Ureter (tissue), 1 donor: ENCODE measurements at places on chromosomes 12 and 14. TPM values are rescaled to one million over a fixed set of nuclear protein-coding genes. Genes with fewer than 3 reads are reported as not detected.

TGM1 gene
- 7.7 TPM for total RNA-seq

DNA sequence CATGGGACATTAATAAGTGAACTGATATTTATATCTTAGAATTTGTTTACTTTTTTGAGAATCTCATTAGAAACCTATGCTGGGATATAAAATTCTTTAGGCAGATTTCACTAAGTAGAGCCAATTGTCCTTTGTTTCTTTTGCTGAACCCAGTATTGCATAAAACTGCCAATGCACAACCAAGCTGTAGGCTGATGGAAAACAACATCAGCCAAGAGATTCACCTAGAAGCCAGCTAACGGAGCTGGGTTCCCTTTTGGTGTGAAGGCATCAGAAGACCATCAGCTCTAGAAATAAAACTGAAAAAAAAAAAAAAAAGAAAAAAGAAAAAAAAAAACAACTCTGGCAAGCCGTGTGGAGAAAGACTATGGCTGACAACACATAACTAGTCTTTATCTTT is 328.2 kb upstream of the PDE3A start:
- no peak for DNase-seq

PZP gene
- 0.34 TPM for total RNA-seq

ISM2 gene
- 3.5 TPM for total RNA-seq

DNA sequence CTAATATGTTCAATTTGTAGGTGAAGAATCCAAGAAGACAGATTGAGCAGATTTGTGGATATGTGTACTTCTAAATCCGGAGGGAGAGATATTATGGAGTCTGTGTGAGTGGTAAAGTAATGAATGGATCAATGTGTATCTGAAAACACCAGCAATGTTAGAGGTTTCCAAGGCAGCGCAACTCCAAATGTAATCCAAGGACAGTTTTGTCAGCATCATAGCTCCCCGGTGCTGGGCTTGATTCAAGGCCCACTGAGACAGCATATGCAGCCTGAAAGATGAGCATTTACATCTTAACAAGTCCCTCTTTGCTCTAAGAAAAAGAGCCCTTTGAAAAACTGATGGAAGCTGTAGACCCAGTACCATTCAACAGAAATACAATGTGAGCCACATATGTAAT is 38.3 kb upstream of the FRMD6 start:
- no peak for DNase-seq

- DNase-seq = no peak
Measured at GRCh38 chr14:34075042-34075744, 124.3 kb upstream of the EGLN3 start.

DNA sequence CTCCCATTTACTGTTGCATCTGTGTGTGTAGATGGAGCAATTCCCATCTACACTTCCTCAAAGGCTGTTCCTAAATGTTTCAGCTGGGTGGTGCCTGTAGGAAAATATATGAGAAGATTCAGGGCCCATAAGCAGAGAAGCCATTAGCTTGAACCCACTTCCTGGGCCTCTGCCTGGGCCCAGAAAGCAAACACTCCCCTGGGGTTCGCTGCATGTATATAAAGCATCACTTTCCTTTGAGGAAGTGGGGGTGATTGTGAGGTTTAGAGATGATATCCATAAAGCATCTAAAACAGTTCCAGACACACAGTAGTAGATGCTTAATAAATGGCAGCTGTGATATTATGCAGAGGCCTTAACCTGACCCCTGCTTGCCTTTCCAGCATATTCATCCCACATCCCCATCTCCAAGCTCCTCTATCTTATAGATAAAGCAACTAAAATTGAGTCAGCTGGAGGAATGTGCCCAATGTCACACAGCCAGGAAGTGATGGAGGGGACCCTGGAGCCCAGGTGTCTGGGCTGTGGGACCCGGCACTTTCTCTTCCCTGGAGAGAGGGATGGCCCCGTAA is 280.0 kb upstream of the CRY1 start:
- DNase-seq = no peak

- no peak for DNase-seq
Measured at GRCh38 chr12:131852551-131853299, 24.5 kb downstream of the MMP17 start.

- no peak for DNase-seq
Measured at GRCh38 chr12:49515266-49515665, 23.6 kb upstream of the KCNH3 start.

- no peak for DNase-seq
Measured at GRCh38 chr12:23555180-23555824, 394.2 kb downstream of the SOX5 start.

DNA sequence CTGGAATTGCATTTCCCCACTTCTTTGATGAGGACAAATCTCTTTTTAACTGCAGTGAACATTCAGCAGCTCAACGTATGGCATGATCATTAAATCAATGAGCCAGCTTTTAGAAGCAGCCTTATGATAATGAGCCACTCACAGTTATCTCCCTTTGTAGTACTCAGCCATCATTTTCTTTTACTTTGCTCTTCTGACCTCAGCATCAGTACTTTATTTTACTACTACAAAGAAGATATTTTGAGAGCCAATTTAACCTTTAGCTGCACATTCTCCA is 250.0 kb upstream of the CLEC14A start:
- DNase-seq = no peak

LHX5 gene
- total RNA-seq = not detected

DNA sequence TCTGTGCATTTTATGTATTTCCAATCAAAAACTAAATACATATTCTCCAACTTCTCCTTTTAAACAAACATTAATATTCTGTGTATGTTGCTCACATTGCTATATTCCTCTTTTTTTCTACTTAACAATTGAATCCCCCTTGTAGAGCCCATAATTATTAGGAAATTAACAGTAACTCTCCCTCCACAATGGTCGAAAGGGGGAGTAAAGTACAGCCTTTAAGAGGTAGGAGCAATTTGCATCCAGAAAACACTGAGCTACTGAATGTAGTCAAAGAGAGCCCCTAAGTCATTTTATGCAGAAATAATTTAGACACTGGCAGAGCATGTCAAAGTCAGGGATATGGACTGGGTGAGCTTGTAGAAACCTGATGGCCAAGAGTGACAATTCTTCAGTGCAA is 57.2 kb upstream of the SCN8A start:
- no peak for DNase-seq

DNA sequence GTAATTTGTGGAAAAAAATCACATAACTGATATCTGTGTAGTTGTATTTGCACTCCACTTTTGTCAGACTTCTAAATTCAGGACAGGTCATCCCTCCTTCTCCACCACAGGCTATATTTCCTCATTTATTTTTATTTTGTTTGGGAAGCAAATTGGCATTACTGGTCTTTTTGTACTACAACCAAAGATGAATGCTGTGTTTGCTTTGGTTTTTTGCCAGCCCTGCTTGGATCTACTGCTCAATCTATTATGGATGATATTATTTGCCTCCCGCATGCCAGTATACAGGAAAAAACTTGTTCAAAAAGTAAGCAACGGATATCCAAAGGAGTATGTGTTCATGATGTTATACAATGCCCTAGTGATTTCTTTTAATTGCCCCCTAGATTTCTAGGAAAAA is 948.8 kb downstream of the TRHDE start:
- no peak for DNase-seq

- DNase-seq = no peak
Measured at GRCh38 chr14:93032421-93032936, 83.2 kb downstream of the ITPK1 start.

GRCh38 chr14:100440758-100441203 is 117.6 kb downstream of the SLC25A47 start:
- no peak for DNase-seq

GRCh38 chr12:19970116-19970515 is 398.2 kb upstream of the PDE3A start:
- no peak for DNase-seq

DNA sequence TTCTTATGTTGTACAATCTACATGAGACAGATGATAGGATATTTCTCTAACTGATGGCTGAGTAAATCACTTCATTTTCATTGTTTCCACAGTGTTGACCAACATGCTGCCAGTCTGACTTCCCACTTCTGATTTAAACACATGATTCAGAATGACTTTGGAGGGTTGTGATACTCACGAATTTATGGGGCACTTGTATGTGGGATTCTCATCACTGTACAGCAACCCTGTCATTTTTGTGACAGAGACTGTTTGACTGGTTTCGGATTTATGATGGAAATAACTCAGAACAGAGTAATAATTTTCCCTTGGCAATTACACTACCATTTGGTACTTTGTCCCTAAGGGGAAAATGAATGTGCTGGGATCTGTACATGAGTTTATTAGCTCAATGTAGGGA is 333.8 kb downstream of the TRHDE start:
- no peak for DNase-seq

GRCh38 chr14:57660208-57660607 is 166.6 kb upstream of the CCDC198 start:
- DNase-seq = no peak

DNA sequence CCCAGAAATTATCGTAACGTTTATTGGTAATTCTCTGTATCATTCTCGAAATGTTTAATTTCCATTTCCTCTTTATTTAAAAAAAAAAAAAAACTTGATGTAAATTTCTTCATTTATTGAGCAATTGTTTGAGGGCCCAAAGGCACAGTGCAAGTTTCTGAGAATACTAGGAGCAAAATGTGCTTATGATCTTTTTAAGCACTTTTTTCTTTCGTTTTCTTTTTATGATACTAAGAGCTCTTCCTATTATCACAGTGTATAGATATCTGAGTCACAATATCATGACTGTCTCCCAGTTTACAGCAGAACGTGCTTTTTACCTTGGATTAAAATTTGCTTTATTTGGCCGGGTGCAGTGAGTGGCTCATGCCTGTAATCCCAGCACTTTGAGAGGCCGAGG is 5.6 kb downstream of the ATP2A2 start:
- no peak for DNase-seq

- DNase-seq = no peak
Measured at GRCh38 chr14:105087963-105088811, 23.0 kb upstream of the GPR132 start.
